ENCODE measurements at places on chromosomes 7 and 10. TPM values are rescaled to one million over a fixed set of nuclear protein-coding genes. Genes with fewer than 3 reads are reported as not detected.

GRCh38 chr10:14087566-14087965 is 243.2 kb downstream of the FRMD4A start:
- peak; percentile 55 for DNase-seq

DNA sequence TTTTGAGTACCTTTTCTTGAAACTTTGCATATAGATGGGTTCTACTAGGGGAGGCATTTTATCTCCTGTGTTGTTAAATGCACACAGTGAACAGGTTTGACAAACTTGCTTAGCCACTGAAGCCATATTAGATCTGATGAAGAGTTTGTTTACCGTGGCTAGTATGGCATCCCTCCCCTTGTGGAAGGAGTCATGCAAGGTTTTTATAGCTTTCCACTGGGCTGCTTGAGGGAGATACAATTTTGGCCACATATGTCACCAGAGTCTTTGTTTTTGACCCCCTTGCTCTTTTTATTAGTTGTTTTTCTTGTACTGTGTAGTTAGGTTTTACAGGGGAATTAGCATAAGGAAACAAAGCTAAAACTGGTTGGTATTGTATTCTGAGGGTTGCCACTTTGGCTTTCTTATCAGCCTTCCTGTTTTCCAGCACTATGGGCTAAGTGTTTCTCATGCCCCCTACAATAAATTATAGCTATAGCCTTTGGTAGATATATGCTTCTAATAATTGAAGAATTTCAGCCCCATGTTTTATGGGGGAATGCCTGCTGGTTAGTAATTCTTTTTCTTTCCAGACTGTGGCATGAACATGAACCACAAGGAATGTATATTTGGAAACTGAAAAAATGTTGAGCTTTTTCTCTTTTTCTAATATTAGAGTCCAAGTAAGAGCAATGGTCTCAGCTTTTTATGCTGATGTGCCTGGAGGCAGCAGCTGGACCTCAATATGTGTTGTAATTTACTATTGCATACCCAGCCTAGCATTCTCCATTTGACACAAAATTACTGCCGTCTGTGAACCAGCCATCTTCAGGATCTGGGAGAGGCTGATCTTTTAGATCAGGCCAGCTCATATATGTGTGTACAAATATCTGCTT is 18.4 kb upstream of the STEAP2 start:
- DNase-seq: peak; percentile 2

Gene UPK3BL2
- total RNA-seq: 0.56 TPM

- no peak for DNase-seq
Measured at GRCh38 chr10:22110761-22111160, 107.1 kb downstream of the EBLN1 start.

DNA sequence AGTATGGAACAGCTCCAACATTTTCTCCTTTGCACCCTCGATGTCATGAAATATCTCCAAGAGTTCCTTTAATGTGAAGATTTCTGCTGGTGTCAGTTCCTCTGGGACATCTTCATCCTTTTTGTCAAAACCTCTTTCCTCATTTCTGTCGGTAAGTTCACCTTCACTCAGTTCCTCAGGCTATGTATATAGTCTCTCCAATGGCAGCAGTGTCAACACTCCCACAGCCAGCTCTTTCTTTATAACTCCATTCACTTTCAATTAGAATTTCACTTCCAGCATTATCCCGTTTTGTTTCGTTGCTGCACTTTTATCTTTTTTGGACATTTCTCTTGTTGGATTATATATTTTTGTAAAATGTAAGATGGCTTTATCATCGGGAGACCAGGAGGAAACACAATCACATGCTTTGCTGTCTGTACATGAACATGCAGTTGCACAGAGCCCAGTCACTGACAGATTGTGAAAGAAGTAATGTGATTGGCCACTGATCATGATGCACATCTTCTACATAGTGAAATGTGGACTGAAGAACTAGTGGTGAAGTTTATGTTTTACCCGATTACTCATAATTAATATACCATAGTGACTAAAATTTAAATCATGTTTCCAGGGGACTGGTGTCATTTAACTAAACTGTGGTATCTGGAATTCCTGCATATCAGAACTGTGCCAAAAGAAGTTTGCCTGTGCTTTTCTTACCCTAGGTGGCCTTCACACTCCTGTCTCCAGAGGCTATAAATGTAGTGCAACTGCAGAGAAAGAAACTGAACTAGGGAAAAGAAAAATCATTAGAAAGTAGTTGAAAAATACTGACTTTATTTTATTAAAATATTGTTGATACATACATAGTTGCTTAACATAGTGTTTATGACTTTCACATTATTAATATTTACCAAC is 289.6 kb downstream of the PPP1R3A start:
- DNase-seq: peak; percentile 60

DNA sequence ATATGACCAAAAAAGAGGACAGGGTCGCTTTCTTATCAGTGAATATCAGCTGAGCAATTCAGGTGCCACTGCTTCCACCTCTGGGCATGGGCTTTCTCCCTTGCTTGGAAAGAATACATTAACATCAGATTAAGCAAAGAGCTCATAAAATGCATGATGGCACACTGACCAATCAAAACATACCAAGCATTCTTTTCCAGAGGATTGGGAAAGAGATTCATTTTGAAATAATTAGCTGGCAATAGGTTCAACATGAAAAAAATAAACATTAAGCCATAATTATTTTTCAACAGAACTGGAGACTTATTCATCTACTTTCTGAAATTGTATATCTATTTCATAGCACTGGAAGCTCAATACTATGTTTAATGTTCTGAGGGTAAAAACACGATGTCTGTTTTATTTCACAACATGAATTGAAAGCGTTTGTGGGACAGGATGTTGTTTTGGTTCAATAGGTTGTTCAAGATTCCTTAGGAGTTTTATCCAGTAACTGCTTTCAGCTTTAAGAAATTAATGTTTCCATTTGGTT is 53.2 kb downstream of the TFAM start:
- peak; percentile 73 for DNase-seq

Gene GNGT1
- total RNA-seq: not detected

- no peak for DNase-seq
Measured at GRCh38 chr7:96308253-96308949, 13.5 kb downstream of the SLC25A13 start.

DNA sequence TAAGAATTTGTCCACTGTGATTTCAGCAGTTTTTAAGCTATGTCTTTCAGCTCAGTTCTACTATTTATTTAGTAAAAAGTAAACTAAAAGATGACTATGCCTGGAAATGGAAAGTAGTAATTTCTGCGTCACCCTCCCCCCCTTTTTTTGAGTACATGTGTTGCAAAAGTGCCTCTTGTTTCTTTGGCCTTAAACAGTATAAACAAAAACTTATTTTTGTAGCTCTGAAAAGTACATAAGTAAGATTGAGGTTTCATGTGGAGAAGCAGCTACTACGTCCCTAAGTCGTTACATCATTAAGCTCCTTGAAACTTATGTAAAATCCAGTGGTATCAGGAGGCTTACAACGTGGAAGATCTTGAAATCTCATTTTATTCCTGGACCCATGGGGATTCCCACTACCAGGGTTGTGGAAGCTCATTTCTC is 46.3 kb upstream of the HBP1 start:
- DNase-seq: peak; percentile 85

Gene CFAP46
- 1.7 TPM for total RNA-seq

DNA sequence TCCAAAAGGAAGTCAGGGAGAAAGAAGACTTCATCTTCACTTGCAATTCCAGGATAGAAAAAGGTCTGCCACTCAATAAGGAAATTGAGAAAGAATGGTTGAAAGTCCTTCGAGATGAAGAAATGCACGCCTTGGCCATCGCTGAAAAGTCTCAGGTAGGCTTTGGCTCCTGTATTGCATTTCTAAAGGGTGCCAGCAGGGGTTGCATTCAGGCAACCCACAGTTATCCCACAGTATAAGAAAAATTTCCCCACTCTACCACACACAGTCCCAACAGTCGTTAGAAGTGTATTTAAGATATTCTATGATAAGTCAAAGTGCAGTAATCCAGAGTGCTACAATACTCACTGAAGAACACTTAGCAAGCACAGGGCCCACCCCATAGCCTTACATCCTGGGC is 93.4 kb upstream of the FGL2 start:
- no peak for DNase-seq

GRCh38 chr7:97479740-97480290 is 252.1 kb upstream of the TAC1 start:
- DNase-seq: no peak

DNA sequence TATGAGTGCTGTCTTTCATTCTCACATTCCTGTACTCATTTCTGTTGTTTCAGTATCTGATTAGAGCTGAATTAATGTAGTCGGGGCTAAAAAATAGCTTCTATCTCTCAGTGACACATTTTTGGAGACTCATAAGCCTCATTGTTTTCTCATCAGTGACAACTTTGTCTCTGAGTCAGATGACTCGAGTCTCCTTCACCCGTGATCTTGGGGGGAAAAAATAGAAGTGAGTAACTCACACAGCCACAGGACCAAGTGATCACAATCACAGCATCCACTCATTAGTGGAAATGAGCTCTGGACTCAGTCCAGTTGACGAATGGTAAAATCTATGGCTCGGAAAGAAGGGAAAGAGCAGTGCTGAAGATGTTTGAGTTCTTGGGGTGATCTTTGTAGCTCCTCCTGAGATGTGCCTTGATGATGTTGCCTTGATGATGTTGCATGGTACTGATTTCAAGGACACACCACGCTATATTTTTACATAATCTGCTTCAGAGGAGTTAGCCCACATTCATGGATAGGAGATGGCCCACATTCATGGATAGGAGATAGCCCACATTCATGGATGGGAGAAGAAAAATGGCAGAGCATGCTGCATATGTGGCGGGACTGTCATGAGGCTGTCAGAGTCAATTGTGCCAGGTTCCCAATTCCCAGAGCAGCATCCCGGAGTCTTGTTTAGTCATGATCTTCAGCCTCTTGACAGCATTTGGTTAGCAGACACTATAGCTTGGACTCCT is 214.7 kb downstream of the CELF2 start:
- no peak for DNase-seq

DNA sequence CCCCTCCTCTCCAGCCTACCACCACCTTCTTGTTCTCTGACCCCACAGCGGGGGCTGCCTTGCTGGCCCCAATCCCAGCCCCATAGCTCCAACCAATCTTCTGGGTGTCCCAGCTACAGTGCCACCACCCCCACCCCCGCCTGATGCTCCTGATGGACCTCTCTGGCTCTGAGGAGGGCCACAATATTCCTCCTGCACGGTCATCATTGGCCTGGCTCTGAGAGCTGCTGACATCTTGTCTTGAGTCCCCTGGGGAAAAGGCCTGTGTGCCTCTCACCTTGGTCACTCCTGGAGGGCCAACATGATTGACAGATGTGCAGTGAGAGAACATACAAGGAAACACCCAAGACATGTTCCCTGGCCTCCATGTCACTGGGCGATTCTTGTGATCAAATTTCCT is 7.6 kb downstream of the GDF2 start:
- DNase-seq: no peak

Gene ZDHHC4
- 40.0 TPM for total RNA-seq

- peak; percentile 6 for DNase-seq
Measured at GRCh38 chr10:62308101-62308500, 39.5 kb upstream of the RTKN2 start.

DNA sequence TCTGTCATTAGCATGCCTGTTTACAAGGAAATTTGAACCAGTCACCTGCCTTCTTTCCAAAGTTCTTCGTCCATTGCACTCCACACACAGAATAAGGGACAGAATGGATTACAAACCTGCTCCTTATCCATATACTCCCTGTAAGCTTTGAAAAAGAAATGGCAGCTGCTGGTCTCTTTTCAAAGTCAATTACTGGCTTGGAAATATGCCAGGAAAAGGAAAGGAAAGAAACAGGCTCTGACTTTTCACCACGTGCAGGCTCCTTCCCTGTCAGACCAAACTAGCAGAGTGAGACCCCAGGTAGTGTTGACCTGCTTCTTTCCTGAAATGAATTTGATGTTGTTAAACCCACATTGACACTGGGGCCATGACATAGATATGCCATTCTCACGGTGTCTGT is 84.5 kb downstream of the LHFPL3 start:
- DNase-seq: no peak

- DNase-seq: no peak
Measured at GRCh38 chr10:17001297-17001744, 128.3 kb downstream of the CUBN start.

- no peak for DNase-seq
Measured at GRCh38 chr10:108901781-108902618, 1021.3 kb downstream of the XPNPEP1 start.

Data from IMR-90 (cell line).